Stimulated activated CD4-positive, alpha-beta T cell treated with anti-CD3 and anti-CD28 coated beads, Interleukin-4, amount 100 ng/mL, for 4 hours (primary cell): ENCODE measurements at places on chromosomes 5 and 9.

DNA sequence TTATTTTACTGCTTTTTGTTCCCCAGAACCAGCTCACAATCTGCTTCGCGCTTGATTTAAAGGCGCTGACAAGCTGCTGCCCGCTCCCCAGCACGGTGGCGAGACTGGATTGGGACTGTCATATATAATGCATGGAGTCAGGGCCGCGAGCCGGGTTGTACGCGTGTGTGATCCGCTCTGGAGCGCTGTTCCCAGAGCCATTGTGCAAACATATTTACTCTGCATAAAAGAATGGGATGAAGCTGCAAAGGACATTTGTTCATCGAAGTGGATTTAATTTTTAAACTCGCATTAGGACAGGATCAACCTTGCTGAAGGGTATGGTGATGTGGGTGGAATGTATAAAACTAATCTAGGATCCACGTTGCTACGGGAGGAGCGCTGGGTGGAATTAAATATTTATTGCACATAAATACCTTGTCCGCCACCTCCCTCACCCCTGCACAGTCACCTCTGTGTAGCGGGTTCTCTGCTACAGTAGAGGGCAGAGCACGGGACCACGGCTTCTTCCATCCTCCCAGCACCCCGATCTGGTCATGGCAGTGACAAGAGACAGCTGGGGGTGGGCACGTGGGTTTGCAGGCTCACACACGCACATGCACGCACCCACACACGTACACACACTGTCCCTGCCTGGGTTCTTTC, 18.1 kb upstream of the FCN1 start:
- DNase-seq: no peak

DNA sequence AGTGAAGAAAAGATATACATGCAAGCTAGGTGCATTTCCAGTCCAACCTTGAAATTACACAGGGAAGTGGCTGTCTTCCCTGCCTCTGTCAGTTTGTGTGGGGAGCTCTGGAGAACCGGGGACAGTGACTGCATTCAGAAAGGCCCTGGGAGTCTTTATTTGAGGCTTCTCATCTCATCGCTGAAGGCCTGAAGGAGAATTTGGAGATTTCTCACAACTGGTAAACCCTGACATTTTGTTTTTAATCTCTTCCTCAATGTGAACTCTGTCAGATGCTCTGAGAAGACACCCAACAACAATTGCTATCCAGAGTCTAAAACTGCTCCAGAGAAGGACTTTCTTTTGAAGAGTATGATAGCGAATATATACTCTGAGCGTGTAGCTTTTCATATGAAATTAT, 33.0 kb downstream of the MACIR start:
- no peak for DNase-seq

- DNase-seq: no peak
Observed at GRCh38 chr5:38500573-38501260, 55.7 kb downstream of the LIFR start.

- DNase-seq: no peak
Observed at GRCh38 chr9:132062806-132063205, 16.9 kb downstream of the MED27 start.

GRCh38 chr5:77180167-77181081, 30.1 kb upstream of the PDE8B start:
- no peak for DNase-seq

GRCh38 chr9:101468116-101468515, 32.5 kb upstream of the ALDOB start:
- no peak for DNase-seq

GRCh38 chr5:141362719-141363118, 1.2 kb upstream of the PCDHGA5 start:
- DNase-seq: no peak

DNA sequence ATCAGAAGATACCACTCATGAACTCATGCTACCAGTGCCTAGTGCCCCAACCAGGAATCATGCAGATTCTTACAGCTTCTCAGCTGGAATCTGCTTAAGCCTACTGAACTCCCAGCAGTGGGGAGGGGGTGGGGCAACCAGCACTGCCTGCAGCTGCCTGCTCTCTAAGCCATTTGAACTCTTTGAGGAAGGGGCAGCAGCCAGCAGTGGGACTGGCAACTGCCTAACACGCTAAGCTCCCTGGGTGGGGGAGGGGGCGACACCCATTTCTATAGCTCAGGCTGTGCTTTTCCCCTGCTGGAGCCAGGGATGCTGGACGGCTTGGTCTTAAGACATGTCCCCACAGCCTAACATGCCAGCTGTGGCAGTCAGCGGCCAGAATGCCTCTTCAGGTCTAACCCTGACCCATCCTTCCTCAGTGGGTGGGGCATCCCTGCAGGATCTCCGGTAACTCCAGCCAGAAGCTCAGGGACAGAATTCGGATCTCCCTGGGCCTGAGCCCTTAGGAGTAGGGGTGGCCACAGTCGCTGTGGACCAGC, 889.7 kb downstream of the CDH9 start:
- no peak for DNase-seq

DNA sequence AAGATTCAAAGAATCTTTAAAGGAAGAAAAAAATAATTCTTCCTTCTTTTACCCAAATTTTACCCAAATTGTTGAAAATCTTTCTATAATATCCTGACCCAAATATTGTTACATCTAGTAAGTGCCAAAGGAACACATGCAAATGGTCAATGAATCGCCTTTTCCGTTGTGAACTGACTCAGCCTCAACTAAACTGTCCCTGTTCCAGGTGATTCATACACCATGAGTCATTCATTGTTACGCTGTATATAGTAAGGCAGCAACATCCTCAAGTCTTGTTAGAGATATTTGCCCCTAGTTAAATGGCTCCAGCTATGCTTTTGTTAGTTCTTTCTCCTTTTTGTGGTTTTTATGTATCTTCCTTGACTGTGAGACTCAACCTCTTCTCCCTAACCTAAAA, 9.7 kb downstream of the PTGER4 start:
- no peak for DNase-seq

DNA sequence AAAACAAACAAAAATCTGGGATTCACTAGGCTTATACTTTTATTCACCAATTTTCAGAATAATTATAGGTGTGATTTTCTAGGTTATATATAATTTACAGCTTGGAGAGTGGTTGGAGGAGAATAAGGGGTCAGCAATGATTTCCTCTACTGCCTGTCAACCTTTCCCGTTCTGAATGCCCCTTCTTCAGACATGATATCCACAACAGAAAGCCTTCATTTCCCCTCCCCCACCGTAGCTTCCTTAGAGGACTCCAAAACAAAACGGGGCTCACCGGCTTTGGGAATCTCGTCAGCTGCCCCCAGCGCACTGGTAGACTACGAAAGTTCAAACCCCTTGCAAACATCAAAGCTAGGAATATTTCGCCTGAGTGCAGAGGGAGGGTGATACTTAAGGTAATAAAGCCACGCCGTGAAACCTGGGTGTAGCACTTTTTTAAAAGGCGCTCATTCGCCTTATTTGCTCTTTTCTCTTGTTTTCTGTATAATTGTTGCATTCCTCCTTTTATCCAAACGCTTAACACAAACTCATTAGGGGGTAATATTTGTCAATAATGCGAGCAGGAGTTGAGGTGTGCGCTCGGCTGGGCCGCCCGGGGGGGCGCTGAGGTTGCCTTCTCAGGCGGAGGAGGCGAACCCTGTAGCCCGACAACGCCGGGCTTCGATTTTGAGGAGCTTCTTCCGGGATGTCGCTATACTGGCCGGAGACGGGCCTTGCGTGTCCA, 2.4 kb downstream of the OTP start:
- DNase-seq: no peak

GRCh38 chr5:28903643-28904042, 1865.3 kb upstream of the CDH9 start:
- DNase-seq: no peak

DNA sequence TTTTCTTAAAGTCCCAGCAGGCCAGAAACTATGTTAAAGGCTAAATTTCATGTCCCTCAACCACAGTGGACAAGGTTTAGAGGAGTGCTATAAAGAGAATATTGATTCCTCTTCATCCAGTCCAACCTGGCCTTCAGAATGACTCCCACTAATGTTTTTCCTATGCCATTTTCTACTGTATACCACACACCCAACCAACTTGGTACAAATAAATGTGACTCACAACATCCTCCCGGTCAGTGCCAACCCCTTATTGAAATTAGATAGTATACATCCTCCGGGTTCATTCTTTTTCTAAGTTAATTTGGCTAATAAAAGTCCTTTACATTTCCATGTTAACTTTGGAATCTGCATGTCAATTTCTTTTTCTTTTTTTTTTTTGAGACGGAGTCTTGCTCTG, 215.1 kb downstream of the TSSK1B start:
- no peak for DNase-seq

DNA sequence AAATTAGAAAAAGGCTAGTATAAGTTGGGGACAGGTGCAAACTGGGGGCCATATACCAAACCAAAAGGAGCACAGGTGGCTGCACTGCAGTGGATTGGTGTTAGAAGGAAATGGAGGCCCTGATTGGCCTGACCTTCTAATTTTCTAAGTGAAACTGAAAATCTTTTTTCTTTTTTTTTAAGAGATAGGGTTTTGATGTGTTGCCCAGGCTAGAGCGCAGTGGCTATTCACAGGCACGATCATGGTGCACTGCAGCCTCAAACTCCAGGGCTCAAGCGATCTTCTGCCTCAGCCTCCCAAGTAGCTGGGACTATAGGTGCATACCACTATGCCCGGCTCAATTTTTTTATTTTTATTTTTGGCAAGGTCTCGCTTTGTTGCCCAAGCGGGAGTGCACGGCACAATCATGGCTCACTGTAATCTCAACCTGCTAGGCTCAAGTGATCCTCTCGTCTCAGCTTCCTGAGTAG, 9.8 kb upstream of the CCDC69 start:
- no peak for DNase-seq

DNA sequence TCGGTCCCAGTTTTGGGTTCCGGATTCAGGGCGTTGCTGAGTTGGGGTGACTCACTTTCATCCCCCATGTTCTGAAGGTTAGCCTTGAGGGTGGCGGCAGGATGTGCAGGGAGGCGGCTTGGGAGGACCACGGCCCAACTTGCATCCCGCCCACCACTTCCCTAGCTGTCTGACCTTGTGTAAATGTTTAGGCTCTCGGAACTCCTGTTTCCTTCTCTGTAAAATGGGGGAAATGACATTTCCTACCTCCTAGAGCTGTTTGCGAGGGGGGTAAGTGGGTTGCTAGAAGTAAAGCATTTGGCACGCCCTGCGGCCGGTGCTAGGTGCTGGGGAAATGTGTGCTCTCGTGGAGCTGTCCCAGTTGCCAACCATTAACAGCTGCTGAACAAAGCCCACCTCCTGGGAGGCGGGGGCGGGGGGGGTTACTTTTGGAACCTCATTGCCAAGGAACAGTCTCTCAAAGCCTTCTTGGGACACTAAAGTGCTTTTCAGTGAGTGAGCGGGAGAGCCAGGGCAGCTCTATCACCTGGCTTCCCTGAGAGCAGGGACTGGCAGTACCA, 27.5 kb downstream of the PTGES2 start:
- no peak for DNase-seq

GRCh38 chr5:132009706-132010405, 1.6 kb downstream of the ACSL6 start:
- DNase-seq: no peak

DNA sequence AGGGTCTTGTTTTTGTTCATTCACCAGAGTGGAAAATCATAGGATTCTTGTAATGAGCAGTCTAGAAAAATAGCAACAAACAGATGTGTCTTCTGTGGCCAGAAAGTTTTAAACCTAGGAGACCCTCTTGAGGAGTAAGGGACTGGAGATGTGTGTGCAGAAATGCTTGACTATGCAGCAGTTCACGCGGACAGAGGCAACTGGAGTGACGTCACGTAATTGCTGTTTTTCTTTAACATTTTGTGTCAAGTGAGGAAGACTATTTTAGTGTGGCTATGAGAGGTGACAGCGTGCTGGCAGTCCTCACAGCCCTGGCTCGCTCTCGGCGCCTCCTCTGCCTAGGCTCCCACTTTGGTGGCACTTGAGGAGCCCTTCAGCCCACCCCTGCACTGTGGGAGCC, 163.1 kb upstream of the PTCH1 start:
- no peak for DNase-seq

GRCh38 chr5:6302075-6302474, 76.3 kb downstream of the MED10 start:
- no peak for DNase-seq
